ENCODE measurements at places on chromosomes 7 and 10. TPM values are rescaled to one million over a fixed set of nuclear protein-coding genes. Genes with fewer than 3 reads are reported as not detected.

Gene GNAT3
- not detected for total RNA-seq

Gene CNPY1
- total RNA-seq = not detected

Gene BLVRA
- 69.9 TPM for total RNA-seq

Gene MUC12
- 11.2 TPM for total RNA-seq

Gene ITIH5
- total RNA-seq = not detected

Gene VENTX
- total RNA-seq = not detected

Gene ENKUR
- total RNA-seq = not detected

Gene TRIM73
- 1.6 TPM for total RNA-seq

Gene RAB19
- total RNA-seq = not detected
